ENCODE measurements at places on chromosomes 13 and 19.

DNA sequence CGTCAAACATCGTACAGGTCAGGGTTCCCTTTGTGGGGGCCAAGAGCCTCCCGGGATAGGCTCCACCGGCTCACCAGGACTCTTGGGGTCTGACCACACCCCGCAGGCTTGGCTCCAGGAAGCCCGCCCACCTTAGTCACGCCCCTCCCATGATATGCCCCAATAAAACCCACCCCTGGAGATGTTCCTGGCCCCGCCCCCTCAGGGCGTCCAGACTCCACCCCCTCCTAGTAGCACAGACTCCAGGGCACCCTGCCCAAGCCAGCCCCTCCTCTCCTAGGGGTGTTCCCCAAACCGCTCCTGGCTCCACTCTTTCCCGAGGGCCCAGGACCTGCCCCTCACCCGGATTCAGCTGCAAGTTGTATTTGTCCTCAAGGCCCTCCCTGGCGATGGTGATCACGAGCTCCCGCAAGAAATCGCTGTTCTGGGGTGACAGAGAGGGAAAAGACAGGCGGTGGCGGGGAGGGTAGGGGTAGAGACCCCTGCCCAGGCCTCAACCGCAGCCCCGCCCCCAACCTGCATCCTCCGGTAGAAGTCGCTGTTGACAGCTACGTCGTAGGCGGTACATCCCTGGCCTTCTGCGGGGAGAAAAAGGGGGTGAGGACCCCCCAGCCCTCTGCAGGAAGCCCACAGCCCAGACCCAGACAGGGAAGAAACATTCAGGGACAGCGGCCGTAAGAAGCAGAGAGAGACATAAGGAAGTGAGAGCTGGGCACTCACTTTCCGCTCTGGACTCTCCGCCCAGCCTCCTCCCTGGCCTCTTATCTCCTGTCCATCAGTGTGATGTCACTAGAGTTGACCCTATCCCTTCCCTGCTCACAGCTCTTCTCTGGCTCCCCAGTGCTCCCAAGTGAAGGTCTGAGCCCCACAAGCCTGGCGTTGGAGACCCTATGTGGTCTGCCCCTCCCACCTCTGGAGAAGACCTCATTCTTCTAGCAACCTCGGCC, 3.9 kb downstream of the PIH1D1 start:
- no peak for DNase-seq

DNA sequence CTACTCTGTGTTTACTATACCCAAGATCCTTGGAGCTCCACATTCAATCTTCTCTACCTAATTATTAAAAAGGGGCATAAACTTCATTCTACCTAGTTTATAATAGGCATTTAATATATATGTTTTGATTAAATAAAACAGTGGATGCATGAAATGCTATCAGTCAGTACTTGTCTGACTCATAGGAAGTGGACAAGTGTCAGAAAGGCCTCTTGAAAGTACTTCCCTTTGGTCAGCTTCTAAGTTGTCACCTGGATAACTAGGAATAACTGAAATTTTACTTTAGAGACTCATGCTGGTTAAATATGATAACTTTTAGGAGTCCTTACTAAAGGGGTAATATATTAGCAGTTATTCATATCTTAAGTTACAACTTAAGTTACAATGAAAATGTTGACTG, 329.8 kb downstream of the KLF5 start:
- DNase-seq: no peak

- no peak for DNase-seq
Observed at GRCh38 chr19:29488316-29488715, 37.5 kb upstream of the VSTM2B start.

DNA sequence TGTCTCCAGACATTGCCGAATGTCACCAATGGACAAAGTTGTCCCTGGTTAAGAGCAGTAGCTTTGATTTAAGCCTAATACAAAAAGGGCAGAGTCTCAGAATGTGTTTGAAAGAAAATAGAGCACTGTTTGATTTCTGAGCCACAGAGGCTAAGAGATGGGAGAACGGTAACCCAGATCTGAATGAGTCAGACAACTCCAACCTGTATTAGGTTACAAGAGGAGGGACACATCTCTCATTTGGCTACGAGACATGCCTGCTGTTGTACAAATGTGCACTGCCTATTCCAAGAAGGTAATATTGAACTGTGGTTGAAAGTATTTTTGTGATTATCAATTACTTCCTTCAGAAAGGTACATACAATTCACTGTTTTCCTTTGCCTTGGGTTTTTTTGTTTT, 4.9 kb upstream of the HSPH1 start:
- no peak for DNase-seq

DNA sequence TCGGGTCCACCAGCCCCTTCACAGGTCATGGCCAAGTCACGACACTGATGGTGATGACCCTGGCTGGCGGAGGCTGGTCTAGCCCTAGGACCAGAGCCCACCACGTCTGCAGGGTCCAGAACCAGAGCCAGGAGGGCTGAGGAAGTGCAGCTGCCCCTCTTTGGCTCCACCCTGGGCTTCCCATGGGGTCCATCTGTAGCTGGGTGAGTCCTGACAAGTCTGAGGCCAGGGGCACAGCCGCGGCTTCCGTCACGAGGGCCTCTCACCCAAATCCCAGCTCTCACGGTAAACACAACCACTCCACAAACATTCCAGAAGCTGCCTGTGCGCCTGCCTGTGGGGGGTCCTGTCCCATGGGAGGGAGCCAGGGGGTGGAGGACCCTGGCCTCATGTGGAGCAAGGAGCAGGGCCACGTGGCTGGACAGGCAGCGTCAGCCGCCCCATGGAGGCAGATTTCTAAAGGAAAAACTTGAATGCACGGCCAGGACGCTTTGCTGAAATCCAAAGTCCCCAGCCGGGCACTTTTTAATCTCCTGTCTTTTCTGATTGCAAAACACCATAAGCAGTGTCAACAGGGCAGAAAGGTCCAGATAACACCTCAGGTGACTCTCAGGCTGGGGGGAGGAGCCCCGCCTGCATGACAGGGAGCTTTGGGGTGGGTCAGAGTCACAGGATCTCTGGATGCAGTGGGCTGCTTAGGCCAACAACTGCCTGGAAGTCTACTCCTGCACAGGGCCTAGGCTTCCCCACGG, 29.9 kb downstream of the CEBPG start:
- DNase-seq: peak; percentile 11

GRCh38 chr19:16373989-16374388, 49.4 kb downstream of the KLF2 start:
- DNase-seq: no peak

GRCh38 chr19:36009633-36010379, 1.2 kb upstream of the SYNE4 start:
- no peak for DNase-seq

- DNase-seq: no peak
Observed at GRCh38 chr13:75512253-75512652, 25.4 kb downstream of the COMMD6 start.

DNA sequence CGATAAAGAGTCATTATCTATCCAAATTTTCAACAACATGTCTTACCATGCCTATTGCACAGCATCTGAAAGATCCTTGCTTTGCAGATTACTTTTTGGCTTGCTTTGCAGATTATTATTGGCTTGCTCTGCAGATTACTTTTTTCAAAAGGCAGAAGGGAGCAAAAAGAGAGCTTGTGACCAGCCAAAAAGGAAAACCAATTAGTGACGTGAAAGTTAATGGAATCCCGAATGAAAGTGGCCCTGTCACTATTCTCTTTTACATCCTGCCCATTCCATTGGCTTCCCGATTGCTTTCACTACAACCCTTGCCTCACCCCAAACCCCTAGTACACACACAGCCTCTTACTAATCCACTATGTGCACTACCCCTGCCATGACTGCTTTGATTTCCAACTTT, 81.3 kb downstream of the LHFPL6 start:
- no peak for DNase-seq

DNA sequence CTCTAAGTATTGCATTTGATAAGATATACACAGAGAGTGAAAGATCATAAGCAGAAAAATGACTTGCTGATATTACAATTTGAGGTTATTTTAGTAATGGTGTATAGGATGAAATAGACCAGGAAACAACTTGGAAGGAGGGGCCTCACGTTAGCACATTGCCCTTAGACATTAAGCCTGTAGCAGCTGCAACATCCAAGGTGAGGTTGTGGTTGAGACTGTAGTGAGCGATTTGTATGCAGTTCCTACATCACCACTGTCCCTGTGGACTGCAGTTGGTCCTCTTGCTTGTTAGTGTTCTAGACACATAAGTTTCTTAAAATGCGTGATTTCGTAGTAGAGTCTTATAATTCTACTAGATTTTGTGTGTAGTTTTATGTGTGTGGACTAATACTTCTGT, 311.3 kb downstream of the ATP8A2 start:
- no peak for DNase-seq

DNA sequence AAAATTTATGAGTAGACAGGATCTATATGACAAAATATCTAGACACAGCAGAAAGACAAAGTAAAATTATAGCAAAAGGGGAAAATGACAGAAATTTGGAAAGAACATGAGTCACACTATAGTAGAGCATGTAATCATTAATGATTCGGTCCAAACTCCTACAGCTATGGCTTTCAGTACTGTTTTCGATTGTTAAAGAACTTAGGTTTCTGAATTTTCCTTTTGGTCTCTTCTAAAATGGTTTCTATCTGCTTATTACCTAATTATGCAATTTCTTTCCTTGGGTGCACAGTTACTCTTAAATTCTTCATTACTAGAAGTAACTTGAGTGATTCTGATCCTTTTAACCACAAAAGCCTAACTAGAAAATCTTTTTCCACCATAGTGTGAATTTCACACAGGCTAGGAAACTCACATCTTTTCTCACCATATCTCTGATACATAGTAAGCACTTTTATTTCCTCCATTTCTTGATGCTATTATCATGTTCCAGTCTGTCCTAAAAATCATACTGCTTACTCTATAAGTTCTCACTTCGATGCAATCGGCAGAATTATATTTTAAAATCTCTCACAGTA, 1101.4 kb downstream of the PCDH9 start:
- DNase-seq: no peak

DNA sequence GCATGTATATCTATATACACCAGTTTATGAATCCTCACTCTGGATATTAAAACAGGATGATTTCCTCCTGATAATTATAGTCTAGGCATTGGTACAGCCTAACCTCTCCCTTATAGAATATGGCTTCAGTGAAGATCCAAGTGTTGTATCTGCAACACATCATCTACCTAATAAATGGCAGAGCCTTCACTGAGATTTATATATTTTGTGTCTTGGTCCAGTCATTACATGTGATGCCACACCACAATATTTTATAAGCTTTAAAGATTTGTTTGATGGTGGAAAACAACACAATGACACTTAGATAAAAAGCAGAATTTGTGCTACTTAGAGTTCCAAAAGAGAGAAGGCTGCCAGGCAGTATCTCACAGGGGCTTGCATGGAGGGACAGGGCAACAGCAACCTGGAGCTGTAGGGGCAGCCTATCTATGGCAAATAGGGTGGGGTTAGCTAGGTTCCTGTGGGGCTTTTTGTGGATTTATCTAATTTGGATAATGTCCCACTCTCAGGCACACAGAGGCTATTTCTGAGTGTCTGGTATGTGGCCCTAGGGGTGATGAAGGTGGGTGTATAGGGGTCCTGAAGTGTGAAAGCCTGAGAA, 1736.7 kb upstream of the PRR20A start:
- no peak for DNase-seq

DNA sequence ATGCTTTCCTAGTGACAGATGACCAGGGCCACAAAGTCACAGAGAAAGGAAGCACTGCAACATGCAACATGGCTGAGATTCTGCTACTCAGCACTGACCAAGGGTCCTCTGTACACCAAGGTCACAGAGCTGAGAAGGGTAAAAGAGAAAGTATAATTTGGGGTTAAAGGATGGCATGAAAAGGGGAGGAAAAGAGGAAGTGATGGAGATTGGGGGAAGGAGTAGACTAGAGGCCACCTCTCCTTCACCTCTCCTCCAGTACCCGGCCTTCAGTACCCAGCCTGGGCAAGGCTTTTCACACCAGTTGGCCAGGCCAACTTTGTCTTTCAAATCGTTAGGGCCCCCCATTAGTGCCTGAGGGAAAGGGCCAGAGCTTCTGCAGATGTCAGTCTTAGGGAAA, 6.3 kb upstream of the RPS19 start:
- no peak for DNase-seq

GRCh38 chr19:3605770-3606169, 905 bp downstream of the TBXA2R start:
- DNase-seq: no peak

DNA sequence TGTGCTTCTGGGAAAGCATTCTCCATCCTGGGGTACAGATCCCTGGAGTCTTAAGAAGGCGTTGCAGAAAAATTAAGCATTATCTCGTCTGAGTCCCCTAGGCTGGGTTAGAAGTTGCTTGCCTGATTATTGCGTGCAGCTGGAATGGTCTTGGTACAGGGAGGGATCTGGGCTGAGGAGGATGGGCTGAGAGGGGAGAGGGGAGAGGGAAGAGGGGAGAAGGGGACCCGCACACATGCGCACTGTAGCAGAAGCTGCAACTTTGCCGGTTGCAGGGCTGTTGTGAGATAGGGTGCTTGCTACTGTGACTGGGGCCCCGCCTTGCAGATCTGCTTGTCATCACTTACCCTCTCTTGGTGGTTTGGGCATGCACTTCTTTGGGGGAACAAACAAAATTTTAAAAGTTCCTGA, 316.8 kb downstream of the DLEU7 start:
- DNase-seq: no peak

DNA sequence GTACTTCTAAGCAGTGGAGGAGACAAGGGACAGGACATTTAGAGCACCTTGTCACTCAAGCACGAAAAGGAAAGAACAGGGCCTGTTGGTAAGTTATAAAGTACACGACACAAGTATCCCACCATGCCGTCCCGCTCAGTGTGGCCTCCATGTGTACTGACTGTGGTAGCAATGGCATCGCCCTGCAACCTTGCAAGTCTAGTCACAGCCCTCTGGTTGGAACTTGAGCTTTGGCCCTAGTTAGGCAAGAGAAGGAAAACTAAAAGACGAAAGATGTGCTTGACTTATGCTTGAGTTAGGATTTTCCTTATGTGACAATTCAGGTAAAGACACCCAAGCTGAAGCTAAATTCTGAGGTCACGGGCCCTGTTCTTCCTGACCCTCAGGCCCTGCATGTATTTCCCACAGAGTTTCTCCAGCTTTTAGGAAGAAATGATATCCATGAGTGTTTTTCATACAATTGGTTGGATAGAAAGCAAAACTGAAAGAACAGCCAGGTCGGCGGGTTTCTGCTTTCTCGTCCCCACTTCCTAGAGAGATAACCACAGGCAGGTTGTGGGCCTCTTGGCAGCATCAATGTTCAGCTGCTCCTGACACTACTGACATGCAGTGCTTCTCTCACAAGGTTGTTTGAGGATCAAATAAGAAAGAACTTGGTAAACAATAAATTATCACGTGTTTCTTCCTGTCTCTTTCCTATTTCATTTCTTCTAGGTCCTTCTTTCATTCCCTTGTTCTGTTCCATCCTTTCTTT, 216.2 kb downstream of the IRS2 start:
- DNase-seq: peak; percentile 20

GRCh38 chr19:3644351-3645066, 17.9 kb upstream of the CACTIN start:
- no peak for DNase-seq

DNA sequence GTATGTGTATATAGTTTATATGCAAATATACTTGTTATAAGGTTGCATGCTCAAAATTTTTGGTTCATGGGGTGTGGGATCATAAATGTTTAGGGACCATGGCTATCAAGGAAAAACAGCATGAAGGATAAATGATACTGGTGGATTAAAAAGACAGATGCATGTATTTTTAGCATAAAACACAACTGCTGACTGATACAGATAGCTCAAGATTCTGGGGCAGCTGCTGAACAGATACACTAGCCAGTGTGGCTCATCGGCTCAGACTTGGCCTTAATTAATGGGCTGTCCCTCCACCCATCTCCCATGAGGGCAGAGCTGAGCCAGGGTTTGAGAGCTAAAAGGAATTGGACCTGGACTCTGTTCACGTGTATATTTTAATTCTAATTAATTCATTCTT, 11.4 kb downstream of the ALOX5AP start:
- no peak for DNase-seq

GRCh38 chr13:84191139-84191538, 308.9 kb upstream of the SLITRK1 start:
- no peak for DNase-seq
